ENCODE measurements at places on chromosomes 5 and 9. TPM values are rescaled to one million over a fixed set of nuclear protein-coding genes. Genes with fewer than 3 reads are reported as not detected.

FABP6 gene
- not detected for total RNA-seq

DNA sequence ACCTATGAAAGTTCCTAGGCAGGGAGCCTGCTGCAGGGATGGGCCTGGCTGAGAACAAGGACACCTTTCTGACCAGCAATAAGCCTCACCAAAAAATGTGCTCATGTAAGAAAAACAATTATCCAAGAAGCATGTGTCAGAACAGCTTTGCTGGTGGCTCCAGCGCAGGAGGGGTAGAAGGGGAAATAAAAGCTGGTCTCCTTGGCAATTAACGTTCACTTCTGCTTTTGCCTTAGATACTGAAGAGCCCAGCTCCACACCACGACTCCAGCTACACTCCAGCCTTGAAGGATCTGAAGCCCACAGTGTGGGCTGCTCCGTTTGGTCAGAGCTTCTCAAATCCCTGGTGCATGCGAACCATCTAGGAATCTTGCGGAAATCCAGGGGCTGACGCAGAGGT, 107.6 kb upstream of the PHYKPL start:
- H3K27me3 ChIP-seq, result no peaks in the 10 kb centered on the region
- no peaks in the 10 kb centered on the region for H3K36me3 ChIP-seq
- H3K4me1 ChIP-seq, result no peaks in the 10 kb centered on the region
- no peak overlapping the region for H3K4me3 ChIP-seq

PCDHGB1 gene
- total RNA-seq, result not detected

- DNase-seq, result no peak
- no peak overlapping the region for H3K4me3 ChIP-seq
These were observed 22.9 kb downstream of the PSMB7 start for GRCh38 chr9:124392254-124392870.

- no peak overlapping the region for H3K27ac ChIP-seq
- DNase-seq, result no peak
- H3K36me3 ChIP-seq, result no peaks in the 10 kb centered on the region
- H3K4me3 ChIP-seq, result no peak overlapping the region
- no peaks in the 10 kb centered on the region for H3K27me3 ChIP-seq
These were observed 613.7 kb upstream of the CDH18 start for GRCh38 chr5:20601678-20602100.

DNA sequence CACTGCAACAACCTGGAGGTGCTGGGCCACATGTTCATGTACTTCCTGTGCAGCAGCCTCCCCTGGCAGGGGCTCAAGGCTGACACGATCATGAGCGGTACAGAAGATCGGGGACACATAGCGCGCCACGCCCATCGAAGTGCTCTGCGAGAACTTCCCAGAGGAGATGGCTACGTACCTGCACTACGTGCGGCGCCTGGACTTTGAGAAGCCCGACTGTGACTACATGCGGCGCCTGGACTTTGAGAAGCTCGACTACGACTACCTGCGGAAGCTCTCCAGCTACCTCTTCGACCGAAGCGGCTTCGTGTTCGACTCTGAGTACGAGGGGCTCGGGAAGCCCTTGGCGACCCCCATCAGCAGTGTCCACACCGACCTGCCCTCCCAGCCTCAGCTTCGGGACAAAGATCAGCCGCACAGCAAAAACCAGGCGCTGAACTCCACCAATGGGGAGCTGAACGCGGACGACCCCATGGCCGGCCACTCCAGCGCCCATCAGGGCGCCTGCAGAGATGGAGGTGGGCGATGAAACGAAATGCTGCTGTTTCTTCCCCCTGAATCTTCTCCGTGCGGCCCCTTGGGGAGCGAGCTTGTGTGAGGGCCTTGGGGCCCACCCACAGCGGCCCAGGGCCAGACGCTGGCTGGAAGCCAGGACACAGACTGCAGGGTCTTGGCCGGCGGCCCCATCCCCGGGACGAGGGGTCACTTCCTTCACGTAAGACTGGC, 56.5 kb downstream of the JAK2 start:
- H3K4me3 ChIP-seq, result no peak overlapping the region
- no peaks in the 10 kb centered on the region for H3K27me3 ChIP-seq
- H3K27ac ChIP-seq, result no peak overlapping the region
- H3K36me3 ChIP-seq, result peaks cover 72% of the 10 kb centered on the region
- DNase-seq, result no peak
- peaks cover 1% of the 10 kb centered on the region for H3K4me1 ChIP-seq

KIF4B gene
- not detected for total RNA-seq

HDHD3 gene
- 16.2 TPM for total RNA-seq

DNA sequence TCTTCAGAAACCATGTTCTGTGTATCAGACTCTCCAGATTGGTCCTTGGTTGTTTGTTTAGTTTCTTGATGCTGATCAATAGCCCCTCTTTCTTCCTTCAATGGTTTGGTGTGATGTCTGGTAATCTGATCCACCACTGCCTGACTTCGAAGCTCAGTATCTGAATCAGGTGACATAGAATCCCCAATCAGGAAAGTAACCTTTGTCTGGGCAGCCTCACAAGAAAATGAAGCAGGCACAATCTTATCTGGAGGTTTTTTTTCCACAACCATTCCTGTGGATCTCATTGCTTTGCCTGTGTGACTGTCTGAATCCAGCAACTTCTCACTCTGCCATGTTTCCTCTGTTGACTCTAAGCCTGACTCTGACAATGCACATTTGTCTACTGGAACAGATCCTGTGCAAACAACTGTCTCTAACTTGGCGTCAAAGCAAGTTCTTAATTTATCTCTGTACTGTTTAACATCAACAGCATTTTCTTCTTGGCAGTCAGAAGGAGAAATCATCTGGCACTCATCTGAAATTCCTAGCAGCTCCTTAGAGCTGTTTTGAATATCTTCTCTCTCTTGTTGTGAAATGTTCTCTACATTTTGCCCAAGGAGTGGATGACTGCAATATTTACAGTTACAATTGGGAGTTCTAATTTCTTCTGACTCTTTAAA, 37.1 kb upstream of the RAPGEF6 start:
- no peak for DNase-seq
- H3K36me3 ChIP-seq, result peaks cover 77% of the 10 kb centered on the region
- no peak overlapping the region for H3K4me3 ChIP-seq
- H3K27me3 ChIP-seq, result no peaks in the 10 kb centered on the region
- peak overlapping the region; percentile 32 for H3K27ac ChIP-seq
- H3K4me1 ChIP-seq, result peaks cover 35% of the 10 kb centered on the region

STK32A gene
- total RNA-seq, result not detected

DNA sequence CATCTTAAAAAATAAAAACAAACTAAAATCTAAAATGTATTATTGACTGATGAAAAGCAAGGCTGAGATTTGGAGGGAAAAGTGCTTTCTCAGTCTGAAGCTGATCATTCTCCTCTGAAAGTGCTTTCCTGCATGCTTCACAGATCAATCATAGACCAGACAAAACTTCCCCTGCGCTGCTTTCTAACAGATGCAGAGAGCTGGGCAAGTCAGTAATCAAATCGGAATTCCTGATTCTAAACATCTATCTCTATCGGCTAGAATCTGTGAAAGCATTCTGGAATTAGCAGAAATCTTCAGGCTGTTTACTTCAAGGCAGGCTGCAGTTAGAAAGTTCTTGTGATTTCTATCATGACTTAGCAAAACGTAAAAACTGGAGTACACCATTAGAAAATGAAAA, 15.6 kb upstream of the FAM81B start:
- H3K27ac ChIP-seq, result no peak overlapping the region
- H3K36me3 ChIP-seq, result no peaks in the 10 kb centered on the region
- DNase-seq, result no peak

- no peak overlapping the region for H3K27ac ChIP-seq
- no peak for DNase-seq
- no peaks in the 10 kb centered on the region for H3K36me3 ChIP-seq
- H3K4me1 ChIP-seq, result no peaks in the 10 kb centered on the region
- no peak overlapping the region for H3K4me3 ChIP-seq
These were observed 70.3 kb upstream of the ASTN2 start for GRCh38 chr9:117485176-117485575.

DNA sequence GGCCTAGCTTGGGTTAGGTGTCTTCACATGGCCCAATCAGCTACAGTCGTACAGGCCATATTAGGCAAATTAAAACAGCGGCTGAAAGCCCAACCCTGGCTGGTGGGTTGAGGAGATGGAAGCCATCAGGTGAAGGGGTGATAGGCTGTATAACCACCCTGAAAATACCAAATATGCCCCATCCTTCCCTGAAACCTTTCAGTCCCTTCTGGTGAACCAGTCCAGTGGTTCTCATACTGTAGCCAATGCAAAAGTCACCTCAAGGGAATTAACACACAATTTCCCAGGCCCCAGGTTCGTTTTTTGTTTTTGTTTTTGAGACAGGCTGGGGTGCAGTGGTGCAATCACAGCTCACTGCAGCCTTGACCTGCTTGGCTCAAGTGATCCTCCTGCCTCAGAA, 19.8 kb upstream of the KCNV2 start:
- no peak overlapping the region for H3K27ac ChIP-seq
- no peak overlapping the region for H3K4me3 ChIP-seq
- no peaks in the 10 kb centered on the region for H3K27me3 ChIP-seq
- H3K4me1 ChIP-seq, result no peaks in the 10 kb centered on the region
- no peak for DNase-seq
- no peaks in the 10 kb centered on the region for H3K36me3 ChIP-seq

SV2C gene
- 0.07 TPM for total RNA-seq

GRCh38 chr5:133404724-133405123, 207.6 kb downstream of the FSTL4 start:
- no peak overlapping the region for H3K4me3 ChIP-seq
- no peak overlapping the region for H3K27ac ChIP-seq
- H3K27me3 ChIP-seq, result no peaks in the 10 kb centered on the region
- H3K36me3 ChIP-seq, result no peaks in the 10 kb centered on the region
- DNase-seq, result no peak

DNA sequence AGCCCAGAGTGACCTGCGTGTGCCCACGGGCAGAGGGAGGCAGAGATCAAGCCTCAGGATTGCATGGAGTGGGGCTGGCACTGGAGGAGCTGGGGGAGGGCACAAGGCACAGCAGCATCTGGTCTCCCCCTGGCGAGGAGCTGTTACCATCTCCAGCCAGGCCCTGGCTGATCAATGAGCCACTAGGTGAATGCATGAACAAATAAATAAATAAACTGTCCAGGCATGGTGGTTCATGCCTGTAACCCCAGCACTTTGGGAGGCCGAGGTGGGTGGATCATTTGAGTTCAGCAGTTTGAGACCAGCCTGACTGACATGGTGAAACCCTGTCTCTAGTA, 14.3 kb upstream of the PSMB7 start:
- H3K4me1 ChIP-seq, result no peaks in the 10 kb centered on the region
- no peak overlapping the region for H3K4me3 ChIP-seq
- H3K36me3 ChIP-seq, result no peaks in the 10 kb centered on the region
- DNase-seq, result no peak
- H3K27me3 ChIP-seq, result peaks cover 2% of the 10 kb centered on the region

RBM18 gene
- total RNA-seq, result 21.5 TPM

DNA sequence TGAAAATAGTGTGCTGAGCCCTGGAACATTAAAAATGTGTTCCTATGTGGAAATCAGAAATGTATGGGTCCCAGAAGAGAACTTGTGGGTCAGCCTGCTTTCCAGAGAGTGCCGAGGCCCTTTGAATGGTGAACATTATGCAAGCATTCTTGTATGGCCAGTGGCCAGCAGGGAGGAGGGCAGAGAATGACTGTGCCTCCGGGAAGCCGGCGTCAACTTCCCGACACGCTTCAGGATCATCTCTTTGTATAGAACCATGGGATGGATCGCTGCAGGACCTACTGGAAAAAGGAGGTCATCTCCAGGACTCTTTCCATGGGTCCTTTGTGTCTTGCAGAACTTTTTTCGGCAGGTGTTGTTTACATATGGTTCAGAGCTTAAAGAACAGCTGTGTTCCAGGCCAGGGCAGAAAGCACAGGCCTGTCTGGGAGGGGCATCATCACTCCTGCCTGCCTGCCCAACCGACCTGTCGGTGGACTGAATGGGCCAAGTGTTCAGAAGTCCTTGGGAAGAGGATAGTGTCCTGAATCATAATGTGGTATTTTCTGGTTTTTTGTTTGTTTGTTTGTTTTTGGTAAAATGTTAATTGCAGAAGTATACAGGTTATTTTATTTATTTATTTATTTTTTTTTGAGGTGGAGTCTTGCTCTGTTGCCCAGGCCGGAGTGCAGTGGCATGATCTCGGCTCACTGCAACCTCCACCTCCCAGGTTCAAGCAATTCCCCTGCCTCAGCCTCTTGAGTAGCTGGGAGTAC, 9.0 kb downstream of the PRRC2B start:
- peaks cover 48% of the 10 kb centered on the region for H3K36me3 ChIP-seq
- H3K4me3 ChIP-seq, result peak overlapping the region; percentile 48
- DNase-seq, result no peak
- H3K27ac ChIP-seq, result peak overlapping the region; percentile 76
- peaks cover 89% of the 10 kb centered on the region for H3K4me1 ChIP-seq
- no peaks in the 10 kb centered on the region for H3K27me3 ChIP-seq

DNA sequence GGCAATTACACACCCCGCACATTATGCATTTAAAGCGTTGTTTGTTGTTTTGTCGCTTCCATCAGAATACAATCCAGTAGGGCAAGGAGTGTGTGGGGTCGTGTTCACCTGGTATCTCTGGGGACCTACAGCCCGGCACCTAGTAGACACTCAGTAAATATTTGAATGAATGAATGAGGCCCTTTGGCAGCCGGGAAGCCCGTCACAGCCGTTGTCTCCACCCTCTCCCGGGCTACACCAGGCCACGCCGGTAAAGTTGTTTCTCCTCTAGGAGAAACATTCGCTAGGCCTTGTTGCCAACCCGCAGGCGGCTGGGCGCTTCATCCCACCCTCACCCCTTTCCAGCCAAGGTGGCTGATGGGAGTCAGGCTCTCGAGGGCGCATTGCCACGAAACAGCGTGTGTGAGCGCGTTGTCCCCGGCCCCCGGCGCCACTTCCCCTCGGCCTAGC, 876 bp upstream of the JAK2 start:
- peaks cover 20% of the 10 kb centered on the region for H3K36me3 ChIP-seq
- H3K4me3 ChIP-seq, result no peak overlapping the region
- H3K4me1 ChIP-seq, result peaks cover 44% of the 10 kb centered on the region

DNA sequence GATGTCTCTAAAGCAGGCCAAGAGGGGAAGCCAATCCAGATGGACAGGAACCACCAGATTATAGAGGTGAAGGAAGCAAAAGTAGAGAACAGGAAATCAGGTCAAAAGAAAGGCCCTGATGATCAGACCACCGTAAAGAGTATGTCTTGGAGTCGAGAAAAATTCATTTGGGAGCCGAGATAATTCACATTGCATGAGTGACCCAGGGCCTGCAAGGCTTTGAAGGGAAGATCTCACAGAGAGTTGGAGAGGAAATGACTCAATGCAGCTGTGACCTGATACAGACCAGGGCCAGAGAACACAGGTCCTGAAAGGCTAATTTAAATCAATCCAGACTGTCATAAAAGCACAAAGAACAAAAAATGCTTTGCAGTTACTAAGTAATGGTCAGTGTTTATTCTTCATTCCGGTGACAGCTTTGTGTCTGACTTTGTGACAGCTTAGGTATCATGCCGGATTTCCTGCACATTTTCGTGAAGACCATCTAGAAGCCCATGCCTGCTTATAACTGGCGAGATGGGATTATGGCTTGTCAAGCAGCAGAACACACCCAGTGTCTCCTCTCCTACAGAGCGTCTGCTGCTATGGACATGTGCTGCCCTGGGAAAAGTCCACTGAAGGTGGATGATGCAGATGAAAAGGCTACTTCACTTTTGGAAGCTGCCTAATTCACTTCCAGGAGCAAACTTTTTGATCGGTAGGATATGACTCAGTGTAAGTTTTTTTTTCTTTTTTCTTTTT, 5.8 kb upstream of the ACTBL2 start:
- no peak for DNase-seq
- H3K27ac ChIP-seq, result no peak overlapping the region
- peaks cover 6% of the 10 kb centered on the region for H3K4me1 ChIP-seq
- H3K36me3 ChIP-seq, result no peaks in the 10 kb centered on the region
- peaks cover 5% of the 10 kb centered on the region for H3K27me3 ChIP-seq

EXOC3 gene
- total RNA-seq, result 79.0 TPM

Data from activated CD4-positive, alpha-beta T cell treated with anti-CD3 and anti-CD28 coated beads, Interleukin-2, amount 10 ng/mL, durations not matched to agents 7 days and 5 days (primary cell).